Fibroblast of skin of left biceps (primary cell): ENCODE measurements at places on chromosomes 4 and X.

GRCh38 chr4:109207061-109207460 lies 95.4 kb downstream of the COL25A1 start:
- peak; percentile 85 for DNase-seq

DNA sequence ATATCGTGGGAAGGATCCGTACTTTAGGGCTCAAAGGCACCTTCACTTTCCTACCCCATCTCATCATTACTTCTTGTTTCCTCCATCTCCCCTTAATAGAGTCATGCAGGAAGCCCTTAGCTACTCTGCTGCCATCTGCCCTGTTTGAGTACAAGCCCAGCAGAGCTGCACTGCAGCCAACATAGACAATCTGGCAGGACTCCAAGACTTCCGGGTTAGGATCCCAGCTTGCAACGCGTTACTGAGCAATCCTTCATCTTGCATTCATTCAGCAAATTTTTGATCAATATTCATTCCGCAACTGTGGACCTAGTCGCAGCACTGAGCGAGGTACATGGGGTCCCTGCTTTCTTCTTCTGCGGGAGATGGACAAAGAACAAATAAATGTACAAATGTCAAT lies 344.9 kb downstream of the BCOR start:
- no peak for DNase-seq

DNA sequence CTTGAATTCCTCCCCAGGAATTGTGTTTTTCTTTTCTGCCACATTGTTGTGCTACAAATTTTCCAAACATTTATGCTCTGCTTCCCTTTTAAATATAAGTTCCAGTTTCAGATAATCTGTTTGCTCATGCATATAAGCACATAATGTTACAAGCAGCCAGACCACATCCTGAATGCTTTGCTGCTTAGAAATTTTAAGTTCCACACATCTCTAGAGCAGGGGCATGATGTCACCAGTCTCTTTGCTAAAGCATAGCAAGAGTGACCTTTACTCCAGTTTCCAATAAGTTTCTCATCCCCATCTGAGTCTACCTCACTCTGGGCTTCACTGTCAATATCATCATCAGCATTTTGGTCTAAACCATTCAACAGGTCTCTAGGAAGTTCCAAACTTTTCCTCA lies 932.5 kb downstream of the SH3BGRL start:
- DNase-seq, result no peak

- no peak for DNase-seq
These were observed 7.1 kb downstream of the SLC49A3 start for GRCh38 chr4:681736-682451.

GRCh38 chrX:48498374-48498809 lies 10.4 kb upstream of the PORCN start:
- no peak for DNase-seq

DNA sequence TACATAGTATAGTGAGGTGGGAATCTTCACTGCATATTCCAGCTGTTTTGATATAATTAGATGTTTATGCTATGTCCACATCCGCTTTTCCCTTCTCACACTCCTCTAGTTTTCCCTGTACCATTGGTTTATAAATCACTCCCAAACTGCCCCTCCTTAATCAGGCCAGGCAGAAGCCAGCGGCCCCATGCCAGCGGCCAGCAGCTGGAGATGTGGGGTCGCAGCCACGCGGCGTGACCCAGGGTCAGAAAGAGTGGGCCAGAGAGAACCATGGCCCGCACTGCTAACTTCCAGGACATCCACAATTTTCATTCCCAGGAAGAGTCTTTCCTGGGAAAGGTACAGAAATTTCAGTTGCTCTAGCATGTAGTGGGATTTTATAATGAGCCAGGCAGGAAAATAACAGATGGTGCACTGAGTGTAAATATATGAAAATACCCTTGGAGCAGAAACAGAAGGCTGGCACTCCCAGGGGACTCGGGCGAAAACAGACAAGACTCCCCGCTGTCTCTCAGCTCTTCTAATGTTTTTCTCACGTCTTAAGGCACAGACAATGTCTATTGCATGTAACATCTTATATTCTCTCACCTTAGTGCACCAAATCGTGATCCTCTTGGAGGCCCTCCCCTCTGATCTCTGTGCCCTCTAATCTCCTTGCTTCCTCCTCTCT lies 145.9 kb upstream of the ZFP42 start:
- no peak for DNase-seq
